ENCODE measurements at places on chromosomes 2 and 18.

- no peak for DNase-seq
These were observed 13.3 kb downstream of the RAB1A start for GRCh38 chr2:65116645-65117044.

DNA sequence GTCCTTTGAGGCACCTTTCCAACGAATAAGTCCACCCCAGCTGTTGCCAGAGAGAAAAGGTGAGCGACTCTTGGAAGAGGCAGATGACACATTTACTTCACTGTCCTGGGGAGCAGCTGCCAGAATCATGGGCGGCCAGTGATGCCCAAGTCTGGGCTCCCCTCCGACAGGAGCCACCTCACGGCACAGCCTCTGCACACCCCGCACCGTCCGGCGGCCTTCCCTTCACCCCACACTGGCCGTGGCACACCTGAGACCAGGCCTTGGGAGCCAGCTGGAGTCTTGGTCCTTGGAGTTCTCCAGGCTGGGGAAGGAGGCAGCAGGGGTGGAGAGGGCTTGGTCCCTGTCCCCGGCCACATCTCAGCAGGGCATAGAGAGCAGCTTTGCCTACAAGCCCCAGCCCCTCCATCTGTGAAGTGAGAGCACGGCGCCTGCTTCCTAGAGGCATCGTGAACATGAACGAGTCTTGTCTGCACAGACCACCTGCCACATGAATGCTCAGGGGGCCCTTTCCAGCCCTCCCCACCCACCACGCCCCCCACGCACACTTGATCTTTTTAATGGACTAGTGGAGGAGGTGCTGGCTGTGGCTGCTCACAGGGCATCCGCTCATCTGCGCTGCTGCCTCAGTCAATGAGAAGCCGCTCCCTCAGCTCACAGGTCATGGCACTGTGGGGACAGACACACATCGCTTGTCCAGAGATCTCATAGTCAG, 400.2 kb upstream of the MYT1L start:
- no peak for DNase-seq

DNA sequence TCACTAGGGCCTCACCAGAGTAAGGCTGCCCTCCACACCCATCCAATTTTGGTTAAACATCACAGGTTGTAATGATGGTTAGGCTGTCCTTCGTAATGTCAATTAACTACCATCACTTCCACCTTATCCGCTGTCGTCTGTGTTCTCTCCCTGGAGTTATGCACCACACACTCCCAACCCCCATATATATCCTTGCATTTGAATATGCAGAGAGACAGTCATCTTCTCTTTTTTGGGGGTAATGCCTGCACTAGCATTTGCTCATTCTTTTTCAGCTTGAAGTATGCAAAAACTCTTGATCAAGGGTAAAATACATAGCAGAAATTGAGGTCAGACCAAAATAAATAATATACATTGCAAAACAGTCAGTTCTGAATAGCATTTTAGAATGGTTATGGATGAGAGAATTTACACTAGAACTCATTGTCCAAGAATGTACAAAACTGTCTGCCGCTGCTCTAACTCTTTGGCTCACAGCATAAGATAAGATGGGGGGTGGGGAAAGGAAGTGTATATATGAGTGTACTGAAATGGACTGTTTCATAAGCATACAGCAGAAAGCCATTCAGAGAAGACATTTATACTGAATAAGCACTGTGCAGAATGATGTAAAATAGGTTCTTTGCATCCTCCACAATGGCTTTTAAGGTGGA, 397.8 kb upstream of the CHST9 start:
- no peak for DNase-seq

- no peak for DNase-seq
These were observed 81.9 kb downstream of the MEP1B start for GRCh38 chr18:32271672-32272208.

DNA sequence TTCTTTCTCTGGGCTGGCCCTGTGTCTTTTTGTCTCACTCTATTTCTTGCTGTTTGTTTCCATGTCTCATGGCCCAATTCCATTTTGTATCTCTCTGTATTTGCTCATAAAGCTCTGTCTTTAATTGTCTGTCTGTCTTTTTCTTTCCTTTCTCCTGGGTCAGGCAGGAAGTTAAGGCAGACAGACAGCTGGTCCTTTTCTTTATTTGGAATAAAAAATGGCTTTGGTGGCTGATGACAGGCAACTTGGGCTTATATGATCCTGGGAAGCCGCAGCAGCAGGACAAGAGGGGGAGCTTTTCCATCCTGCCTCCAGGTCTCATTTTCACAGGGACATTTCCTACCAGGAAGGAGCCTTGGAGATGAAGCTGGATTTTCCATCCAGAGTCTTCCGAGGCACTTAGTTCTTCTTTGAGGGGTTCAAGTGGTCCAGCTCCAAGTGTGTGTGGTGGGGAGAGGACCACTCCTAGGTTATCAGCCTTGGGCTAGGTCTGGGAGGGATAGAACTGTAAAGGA, 138.7 kb downstream of the TDRD15 start:
- DNase-seq = no peak

DNA sequence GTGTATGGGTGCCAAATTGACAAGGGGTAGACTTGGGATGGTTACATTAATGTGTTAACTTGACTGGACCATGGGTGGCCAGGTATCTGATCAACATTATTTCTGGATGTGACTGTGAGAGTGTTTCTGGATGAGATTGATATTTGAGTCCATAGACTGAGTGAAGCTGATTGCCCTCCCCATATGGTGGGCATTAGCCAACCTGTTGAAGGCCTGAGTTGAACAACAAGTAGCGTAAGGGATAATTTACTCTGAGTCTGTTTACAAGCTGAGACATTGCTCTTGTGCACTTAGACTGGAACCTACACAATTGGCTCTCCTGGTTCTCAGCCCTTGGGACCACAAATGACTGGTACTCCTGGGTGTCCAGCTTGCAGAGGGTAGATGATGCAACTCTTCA, 240.1 kb downstream of the ASXL3 start:
- DNase-seq = no peak

- no peak for DNase-seq
These were observed 32.0 kb upstream of the B4GALT6 start for GRCh38 chr18:31716362-31716761.

DNA sequence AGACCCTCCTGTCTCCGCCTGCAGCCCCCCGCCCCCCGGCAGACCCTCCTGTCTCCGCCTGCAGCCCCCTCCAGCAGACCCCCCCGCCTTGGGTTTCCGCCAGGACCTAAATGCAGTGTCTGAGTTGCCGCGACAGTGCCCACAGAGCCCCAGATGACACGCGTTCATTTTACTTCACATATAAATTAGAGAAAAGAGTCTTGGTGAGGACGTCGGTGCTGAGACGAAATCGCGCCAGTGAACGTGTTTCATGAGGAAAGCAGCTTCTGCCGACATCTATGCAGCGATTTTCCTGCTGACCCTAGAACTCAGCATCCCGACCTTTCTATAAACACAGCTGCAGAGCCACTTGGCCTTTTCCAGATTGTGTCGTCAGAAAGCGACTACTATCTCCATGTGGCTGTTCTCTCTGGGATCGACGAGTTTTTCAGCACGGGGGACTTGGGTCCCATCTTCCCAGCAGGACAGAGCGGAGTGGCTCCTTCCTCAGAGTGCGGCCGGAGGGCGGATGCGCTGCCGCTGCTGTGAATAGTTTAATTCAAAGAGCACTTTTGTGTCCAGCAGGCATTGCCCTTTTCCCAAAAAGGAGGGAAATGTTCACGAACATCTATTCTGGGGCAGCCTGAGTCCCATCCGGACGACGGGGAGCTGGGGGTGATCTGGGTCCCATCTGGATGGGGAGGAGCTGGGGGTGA, 136.7 kb downstream of the NFATC1 start:
- no peak for DNase-seq

DNA sequence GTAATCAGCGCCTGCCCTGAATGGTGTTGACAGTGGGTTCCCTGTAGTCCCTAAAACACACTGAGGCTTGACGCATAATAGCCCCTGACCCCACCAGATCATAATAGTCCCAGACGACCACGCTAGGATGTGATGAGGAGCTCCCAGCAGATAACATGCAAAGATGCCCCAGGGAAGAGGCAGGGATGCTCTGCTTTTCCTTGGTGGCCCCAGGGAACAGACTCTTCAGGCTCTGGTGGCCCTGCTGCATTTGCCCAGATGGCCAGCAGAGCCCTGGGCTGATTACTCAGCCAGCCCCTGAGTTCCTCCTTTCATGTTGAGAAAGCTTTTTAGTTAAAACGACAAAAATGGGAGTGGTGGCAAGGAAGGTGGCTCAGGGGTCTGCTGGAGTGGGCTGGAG, 5.9 kb upstream of the NCKAP5 start:
- no peak for DNase-seq

DNA sequence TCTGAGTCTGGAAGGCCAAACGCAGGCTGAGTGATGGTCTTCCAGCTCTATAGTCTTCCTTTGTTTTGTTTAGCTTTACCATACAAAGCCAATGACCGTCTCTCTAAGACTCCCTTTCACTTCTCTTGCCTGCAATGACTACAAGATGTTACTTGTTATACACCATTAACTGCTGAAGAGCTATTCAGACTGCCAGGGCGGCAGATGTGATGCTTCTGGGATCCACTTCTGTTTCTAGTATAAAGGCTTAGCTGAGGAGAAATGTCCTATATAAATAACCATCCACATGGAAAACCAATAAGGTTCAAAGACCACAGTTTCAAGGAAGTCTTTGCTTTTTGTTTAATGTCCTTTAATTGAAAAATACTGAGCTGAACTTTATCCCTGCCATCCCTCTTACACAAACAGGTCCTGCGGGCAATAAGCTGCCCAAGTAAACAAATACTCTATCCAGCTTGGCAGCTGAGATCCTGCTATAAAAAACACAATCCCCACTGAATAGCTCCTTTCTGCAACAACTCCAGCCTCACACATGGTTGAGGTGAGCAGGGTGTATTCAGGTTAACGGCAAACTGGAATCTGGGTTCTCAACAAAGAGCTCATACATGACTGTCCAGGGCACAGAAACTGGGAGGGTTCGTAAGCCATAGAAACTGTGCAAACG, 124.6 kb downstream of the VIT start:
- no peak for DNase-seq

DNA sequence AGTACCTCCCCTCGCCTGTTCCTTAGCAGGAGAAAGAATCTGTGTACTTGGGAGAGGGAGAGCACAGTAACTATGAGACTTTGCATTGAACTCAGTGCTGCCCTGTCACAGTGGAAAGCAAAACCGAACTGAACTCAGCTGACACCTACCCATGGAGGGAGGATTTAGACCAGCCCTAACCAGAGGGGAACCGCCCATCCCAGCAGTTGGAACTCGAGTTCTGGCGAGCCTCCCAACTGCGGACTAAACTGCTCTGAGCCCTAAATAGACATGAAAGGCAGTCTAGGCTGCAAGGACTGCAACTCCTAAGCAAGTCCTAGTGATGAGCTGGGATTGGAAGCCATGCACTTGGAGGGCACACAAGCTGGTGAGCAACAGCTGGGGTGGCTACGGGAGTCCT, 110.4 kb downstream of the GRB14 start:
- no peak for DNase-seq

DNA sequence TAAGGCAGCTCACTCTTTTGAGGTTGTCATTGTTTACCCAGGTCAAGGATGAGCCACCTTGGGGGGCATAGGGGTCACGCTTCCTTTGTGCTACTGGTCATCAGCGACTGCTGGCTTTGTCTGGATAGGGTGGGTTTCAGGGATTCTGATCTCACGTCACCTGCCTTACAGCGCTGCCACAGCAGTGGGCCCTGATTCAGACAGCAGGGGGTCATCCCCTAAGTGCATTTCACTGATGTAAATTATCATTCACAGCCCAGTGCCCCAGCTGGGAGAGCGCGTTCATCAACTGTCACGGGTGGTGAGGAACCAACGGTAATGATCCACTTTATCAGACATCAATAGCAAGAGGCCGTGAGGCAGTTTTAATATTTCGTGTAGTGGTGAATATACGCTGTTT, 291.2 kb downstream of the NEDD4L start:
- DNase-seq = no peak
